ENCODE measurements at places on chromosomes 2 and 18.

DNA sequence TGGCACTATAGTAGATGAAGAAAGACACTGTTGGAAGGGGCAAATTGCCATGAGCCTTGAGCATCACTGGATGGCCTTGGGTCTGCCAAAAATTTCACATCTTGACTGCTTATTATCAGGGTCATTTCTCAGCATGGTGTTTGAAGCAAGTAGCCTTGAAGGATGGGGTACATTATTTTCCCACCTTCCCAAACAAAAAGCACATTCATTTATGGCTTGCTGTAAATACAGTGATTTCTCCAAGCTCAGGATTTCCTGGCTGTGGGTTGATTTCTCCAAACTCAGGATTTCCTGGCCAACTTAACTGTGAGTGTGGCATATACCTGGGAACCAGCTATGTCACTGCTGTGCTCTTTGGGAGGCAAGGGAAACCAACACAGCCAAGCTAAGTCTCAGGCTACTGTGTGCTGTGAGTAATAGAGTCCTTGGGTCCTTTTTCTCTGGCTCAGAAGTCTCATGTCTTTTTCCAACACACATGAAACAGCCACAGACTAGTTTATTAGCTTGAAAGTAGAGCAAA is 116.6 kb downstream of the SPHKAP start:
- no peak for DNase-seq

- peak; percentile 73 for DNase-seq
Measured at GRCh38 chr2:174748948-174749347, 15.3 kb downstream of the CHRNA1 start.

GRCh38 chr2:186751790-186752189 is 57.9 kb downstream of the FAM171B start:
- DNase-seq: no peak

- DNase-seq: no peak
Measured at GRCh38 chr2:107024269-107024668, 138.3 kb upstream of the ST6GAL2 start.

DNA sequence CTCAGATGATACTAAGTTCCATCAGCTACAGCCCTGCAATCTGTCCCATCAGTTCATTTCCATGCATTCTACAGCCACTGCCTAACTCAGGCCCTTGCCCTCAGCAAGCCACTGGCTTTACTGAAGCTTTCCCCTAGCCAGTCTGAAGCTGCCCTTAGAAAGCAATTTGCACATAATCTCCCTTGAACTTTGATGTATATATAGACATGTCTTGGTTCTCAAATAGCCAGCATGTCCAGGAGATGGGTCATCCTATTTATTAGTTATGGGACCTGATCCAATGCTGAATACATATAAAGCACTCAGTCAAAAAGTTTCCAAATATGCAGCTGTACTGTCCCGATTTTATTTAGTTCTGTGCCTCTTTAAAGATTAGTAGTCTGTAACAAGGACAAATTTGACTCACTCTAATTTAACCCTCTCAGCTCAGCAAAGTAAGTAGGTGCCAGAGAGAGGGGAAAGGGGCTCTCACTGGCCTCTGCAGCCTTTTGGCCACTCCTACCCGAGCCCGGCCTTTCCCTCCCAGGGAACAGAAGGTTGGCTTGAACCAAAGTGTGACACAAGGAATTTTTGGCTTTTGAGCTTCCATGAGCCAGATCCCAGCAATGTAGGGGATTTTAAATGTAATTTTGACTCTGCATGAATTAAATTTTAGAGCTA is 70.7 kb downstream of the CCDC93 start:
- DNase-seq: no peak

DNA sequence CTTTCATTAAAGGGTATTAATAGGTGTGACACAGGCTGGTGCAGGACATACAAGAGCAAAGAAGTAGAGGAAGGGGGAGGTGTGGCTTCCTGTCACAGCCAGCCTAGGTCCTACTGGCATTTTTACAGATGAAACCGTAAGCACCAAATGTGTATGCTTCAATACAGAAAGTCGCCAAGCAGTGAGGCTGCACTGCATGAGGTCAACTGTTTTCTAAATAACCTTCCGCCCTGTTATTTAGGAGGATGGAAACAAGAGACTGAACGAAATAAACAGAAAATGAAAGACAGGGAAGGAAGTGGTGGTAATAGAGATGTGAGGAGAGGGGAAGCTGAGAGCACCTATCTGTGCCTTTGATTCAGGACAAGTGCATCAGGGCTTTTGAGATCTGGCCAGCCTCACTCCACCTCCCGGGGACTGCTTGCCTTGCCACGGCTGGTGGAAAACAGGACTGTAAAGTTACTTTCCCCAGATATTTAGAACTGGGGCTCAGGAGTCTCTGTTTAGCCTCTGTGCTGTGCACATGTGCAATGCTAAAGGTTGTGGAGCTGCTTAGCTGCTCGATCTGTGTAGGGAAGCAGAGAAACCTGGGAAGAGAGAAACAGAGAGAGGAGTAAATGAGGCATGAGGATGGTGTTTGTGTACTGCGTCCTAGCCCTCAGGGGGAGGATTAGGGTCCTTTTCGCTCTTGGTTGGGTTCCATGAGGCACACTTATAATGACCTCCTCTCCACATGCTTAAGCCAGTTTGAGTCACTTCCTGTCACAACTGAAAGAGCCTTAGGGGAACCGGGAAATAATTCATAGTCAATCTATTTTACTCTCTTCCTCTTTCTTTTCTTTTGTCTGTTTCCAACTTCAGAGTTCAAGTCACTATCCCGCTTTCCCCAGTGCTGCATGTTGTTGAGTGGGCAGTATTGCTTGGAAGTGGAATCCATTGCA is 62.3 kb upstream of the BOD1L2 start:
- DNase-seq: no peak

DNA sequence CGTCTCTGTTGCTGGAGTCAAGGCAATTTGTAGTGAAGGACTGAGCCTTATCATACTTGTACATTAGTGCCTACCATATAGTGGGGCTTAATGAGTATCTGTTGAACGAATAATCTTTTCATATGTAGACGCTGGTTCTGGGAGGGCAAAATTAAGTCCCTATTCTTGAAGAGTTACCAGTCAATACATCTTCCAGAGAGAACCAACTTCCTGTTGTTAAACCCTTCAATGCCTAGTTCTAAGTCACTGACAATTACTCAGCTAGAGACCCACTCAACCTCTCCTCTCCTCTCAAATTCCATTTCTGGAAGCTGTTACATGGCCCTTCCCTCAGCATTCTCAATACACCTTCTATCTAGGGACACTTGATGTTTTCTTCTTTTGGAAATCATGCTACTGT is 1.1 kb upstream of the MOB4 start:
- no peak for DNase-seq

DNA sequence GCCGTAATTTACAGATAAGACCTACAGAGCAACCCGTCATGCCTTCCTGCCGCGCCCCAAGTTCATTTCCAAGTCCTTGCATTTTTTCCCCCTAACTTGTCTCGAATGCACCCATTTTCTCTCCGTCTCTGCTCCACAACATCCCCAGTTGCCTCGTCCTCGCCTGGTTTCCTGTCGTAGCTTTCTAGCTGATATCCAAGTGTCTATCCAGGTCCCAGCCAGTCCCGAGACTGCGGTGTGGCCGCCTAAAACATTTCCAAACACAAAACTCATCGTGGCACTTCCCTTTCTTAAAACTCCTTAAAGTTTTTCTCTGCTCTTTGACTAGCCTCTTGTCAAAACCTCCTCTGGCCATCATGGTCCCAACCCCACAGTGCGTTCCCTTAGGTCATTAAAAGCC is 1.2 kb upstream of the BARD1 start:
- no peak for DNase-seq

- no peak for DNase-seq
Measured at GRCh38 chr2:236286873-236287545, 22.8 kb upstream of the ASB18 start.

GRCh38 chr18:13756671-13757070 is 30.2 kb downstream of the RNMT start:
- DNase-seq: no peak

GRCh38 chr2:80351231-80351630 is 46.7 kb upstream of the LRRTM1 start:
- no peak for DNase-seq

DNA sequence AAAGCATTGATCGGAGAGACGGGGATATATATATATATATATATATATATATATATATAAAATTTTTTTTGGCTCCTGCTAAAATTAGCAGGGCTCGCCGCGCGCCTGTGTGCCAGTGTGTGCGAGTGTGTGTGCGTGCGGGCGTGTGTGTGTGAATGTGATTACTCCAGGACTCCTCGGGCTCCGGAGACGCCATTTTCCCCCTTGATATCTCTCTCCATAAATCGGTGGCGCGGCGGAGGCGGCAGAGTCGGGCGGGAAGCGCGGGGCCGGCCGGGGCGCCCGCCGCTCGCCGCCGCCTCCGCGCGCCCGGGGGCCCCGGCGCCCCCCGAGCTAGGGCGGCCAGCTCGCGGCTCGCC is 795 bp upstream of the SETBP1 start:
- DNase-seq: peak; percentile 66

DNA sequence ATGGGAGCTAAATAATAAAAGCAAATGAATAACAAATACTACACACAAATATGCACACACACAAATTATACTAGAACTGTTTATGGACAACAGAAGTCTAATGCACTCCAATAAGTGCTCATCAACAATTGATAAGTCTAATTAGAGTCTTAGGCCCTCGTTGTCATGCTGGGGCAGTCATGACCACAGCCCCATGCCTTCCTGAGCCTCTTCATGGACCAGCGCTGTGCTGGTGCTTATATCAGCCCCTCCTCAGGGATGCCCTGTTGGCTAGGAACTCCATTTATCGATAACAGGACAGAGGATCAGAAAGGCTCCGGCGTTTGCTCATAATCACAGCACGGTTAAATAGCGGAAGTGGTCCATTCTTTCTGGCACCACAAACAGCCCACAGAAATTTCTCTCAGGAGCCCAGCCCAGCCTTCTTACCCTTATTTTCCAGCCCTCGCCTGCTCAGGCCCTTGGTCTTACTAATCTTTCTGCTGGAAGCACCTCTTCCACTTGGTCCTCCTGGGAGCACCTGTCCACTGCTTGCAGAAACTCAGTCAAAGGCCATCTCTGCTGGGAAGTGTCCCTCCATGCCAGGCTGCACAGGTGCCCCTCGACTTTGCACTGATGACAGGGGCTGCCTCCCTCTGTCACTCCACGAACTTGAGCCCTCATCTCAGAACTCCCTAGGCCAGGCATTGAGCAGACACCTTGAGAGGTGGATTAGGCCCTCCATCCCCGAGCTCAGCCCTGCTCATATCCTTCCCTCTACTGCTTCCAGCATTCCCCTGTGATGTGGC is 500.2 kb upstream of the HS6ST1 start:
- no peak for DNase-seq

DNA sequence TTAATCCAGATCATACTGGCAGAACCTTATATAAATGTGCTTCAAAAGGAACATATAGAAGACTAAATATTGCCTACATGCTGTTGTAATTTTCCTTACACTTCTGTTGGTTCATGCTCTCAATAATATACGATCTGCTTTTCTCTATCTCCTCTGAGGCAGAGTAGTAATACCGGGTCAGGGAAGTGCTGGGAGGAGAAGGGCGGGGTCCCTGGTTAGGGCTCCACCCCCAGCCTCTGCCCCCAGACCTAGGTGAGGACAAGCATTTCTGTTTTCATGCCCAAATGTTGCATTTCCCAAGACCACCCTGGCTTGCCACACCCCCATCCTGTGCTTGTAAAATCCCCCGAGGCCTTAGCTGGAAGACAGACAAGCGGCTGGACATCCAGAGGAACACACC is 55.3 kb downstream of the PLA2R1 start:
- DNase-seq: no peak

GRCh38 chr2:215797676-215798075 is 215.7 kb downstream of the MREG start:
- no peak for DNase-seq

DNA sequence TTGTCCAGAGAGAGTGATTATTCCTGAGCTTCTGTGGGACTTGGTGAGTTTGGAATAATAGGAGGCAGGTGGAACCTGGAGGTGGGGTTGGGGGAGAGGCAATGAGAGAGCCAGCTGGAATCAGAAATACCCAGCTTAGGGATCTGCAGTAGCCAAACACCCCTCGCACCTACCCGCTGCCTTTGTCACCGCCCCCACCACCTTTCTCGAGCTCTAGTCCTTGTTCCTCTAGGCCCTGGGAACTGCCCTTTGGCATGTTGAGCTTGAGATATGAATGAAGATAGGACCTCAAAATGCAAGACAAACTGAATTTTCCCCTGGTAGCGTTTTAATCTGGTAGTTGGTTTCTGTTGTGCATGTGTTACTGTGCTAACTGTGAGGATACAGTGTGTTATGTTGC is 242.9 kb downstream of the PTPRM start:
- DNase-seq: no peak

GRCh38 chr2:239285932-239286230 is 114.9 kb downstream of the HDAC4 start:
- DNase-seq: no peak

Measured in DND-41 (cell line).